Left lung (tissue), 14 donors: ENCODE measurements at places on chromosomes 7 and 10. TPM values are rescaled to one million over a fixed set of nuclear protein-coding genes. Genes with fewer than 3 reads are reported as not detected.

GRCh38 chr7:130290745-130291144 is 2.2 kb upstream of the CPA4 start:
- H3K4me1 ChIP-seq, result no peaks in the 10 kb centered on the region
- H3K27ac ChIP-seq, result no peak overlapping the region
- H3K27me3 ChIP-seq, result no peaks in the 10 kb centered on the region
- H3K36me3 ChIP-seq, result no peaks in the 10 kb centered on the region
- H3K4me3 ChIP-seq, result no peak overlapping the region
- no peak for DNase-seq

DNA sequence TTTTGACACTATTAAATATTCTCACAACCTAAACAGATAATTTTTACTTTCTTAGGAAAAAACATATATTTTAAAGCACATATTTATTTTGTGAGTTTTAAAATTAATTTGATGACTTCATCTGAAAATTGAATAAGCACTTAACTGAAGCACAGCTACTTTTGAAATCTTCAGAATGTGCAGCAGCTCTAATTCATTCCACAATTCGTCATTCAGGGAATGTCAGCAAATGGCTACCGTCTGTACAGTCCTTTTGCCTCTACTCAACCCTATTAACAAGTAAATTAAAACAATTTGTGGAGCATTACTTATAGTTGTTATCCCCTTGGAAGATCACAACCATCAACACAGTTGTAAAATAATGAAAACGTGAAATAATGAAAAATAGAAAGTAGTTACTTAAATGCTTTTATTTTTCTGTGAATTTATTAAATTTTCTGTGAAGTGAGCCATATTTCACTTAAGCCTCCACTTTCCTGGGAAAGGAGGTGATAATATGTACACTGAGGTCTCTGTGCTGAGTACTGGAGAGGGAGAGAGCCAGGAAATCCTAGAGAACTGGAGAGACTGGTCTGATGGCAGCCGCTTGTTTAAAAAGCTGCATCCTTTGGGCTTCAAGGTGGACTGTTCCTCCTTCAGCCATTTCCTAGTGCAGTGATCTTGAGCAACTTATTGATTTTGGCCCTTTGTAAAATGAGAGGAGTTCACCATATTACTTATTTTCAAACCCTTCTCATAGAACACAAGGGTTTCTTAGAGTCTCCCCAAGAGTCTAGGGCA is 70.6 kb downstream of the REEP3 start:
- no peaks in the 10 kb centered on the region for H3K27me3 ChIP-seq
- H3K4me1 ChIP-seq, result no peaks in the 10 kb centered on the region
- no peak for DNase-seq
- H3K36me3 ChIP-seq, result peaks cover 6% of the 10 kb centered on the region
- no peak overlapping the region for H3K4me3 ChIP-seq

- no peak overlapping the region for H3K27ac ChIP-seq
- peaks cover 7% of the 10 kb centered on the region for H3K36me3 ChIP-seq
- H3K4me3 ChIP-seq, result no peak overlapping the region
- peak; percentile 77 for DNase-seq
Observed at GRCh38 chr7:127347567-127348246, 44.8 kb downstream of the ZNF800 start.

DNA sequence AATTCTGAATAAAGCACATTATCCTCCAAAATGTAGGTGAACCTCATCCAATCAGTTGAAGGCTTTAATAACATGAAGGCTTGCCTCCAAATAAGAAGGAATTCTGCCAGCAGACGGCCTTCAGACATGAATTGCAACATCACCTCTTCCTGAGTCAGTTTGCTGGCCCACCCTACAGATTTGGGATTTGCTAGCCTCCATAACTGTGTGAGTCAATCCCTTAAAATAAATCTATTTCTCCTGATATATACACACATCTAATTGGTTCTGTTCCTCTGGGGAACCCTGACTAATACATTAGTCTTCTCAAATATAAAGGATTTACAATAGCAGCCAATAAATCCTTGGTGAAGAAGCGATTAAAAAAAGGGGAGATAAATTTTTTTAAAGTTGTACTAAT is 34.8 kb upstream of the OSBPL3 start:
- no peak overlapping the region for H3K27ac ChIP-seq
- H3K27me3 ChIP-seq, result no peaks in the 10 kb centered on the region
- no peaks in the 10 kb centered on the region for H3K36me3 ChIP-seq

GRCh38 chr7:64733550-64734240 is 60.5 kb upstream of the ZNF138 start:
- no peaks in the 10 kb centered on the region for H3K4me1 ChIP-seq
- H3K4me3 ChIP-seq, result no peak overlapping the region
- no peak overlapping the region for H3K27ac ChIP-seq
- no peaks in the 10 kb centered on the region for H3K36me3 ChIP-seq

- no peaks in the 10 kb centered on the region for H3K27me3 ChIP-seq
- no peak overlapping the region for H3K27ac ChIP-seq
- H3K36me3 ChIP-seq, result peaks cover 16% of the 10 kb centered on the region
- no peak for DNase-seq
Observed at GRCh38 chr7:51029701-51030191, 247.1 kb upstream of the GRB10 start.

DNA sequence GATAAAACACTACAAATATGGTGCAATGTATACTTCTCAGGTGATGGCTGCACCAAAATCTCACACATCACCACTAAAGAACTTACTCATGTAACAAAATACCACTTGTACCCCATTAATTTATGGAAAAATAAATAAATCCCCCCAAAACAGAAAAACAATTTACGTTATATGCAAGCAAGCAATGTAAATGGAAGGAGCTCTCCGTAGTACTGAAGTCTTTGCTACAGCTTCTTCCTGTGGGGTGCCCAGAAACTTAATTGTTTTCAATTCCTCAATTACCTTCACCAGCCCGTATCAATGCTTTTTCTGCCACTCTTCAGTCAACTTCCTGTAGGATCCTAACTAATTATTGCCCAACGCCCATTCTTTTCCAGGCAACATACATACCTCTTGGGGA is 138.1 kb downstream of the RELN start:
- H3K27me3 ChIP-seq, result no peaks in the 10 kb centered on the region
- H3K4me3 ChIP-seq, result no peak overlapping the region
- no peak overlapping the region for H3K27ac ChIP-seq
- H3K36me3 ChIP-seq, result no peaks in the 10 kb centered on the region

- no peak overlapping the region for H3K4me3 ChIP-seq
- no peaks in the 10 kb centered on the region for H3K4me1 ChIP-seq
- H3K27ac ChIP-seq, result no peak overlapping the region
- no peak for DNase-seq
- no peaks in the 10 kb centered on the region for H3K27me3 ChIP-seq
- H3K36me3 ChIP-seq, result no peaks in the 10 kb centered on the region
Observed at GRCh38 chr10:81036257-81036656, 498.6 kb downstream of the SH2D4B start.

DNA sequence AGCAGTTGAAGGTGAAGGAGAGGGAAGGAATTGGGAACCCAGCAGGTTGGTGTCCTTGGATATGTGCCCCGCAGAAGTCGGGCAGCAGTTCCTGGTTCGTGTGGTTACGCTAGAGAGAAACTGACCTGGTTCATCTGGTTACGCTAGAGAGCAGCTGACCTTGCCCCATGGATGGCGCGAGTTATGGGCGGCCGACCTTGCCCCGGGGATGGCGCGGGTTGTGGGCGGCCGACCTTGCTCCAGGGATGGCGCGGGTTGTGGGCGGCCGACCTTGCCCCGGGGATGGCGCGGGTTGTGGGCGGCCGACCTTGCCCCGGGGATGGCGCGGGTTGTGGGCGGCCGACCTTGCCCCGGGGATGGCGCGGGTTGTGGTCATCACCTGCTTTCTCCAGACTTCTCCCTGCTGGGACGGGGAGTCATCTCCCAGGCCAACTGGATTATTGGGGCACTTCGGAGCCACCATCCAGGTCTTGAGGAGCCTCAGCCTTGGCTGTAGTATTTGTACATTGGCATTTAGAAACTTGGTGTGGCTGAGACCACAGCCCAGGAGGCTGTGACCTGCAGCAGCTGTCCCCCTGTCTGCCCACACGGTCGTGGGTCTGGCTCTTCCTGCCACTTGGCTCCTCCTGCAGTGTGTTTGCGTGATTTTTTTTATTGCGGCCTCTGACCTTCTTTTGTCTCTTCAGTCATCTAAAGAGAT is 6.1 kb downstream of the GET4 start:
- no peak overlapping the region for H3K4me3 ChIP-seq
- peak; percentile 53 for DNase-seq
- H3K36me3 ChIP-seq, result no peaks in the 10 kb centered on the region

DNA sequence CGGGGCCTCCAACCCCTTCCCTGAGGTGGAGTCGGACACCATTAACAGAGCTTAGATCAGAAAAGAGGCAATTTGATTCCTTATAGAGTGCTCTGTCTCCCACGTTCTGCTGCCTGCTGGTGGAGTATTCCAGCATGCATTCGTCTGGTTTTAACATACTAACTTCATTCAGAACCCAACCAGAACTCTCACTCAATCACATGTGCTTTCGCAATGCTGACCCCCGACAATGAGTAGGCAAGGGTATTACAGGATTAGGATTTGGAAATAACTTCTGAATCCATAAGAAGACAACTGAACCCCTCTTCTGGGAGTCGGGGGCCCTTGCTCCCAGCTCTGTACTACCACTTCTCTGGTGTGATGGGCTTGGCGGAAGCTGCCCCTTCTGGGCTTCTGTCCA is 55.7 kb upstream of the HABP2 start:
- no peak overlapping the region for H3K4me3 ChIP-seq
- H3K27me3 ChIP-seq, result no peaks in the 10 kb centered on the region
- H3K36me3 ChIP-seq, result no peaks in the 10 kb centered on the region
- peaks cover 23% of the 10 kb centered on the region for H3K4me1 ChIP-seq

GRCh38 chr10:36464291-36464690 is 661.1 kb upstream of the ANKRD30A start:
- no peak overlapping the region for H3K4me3 ChIP-seq
- H3K27ac ChIP-seq, result no peak overlapping the region

IDI2 gene
- not detected for polyA plus RNA-seq
